Activated naive CD4-positive, alpha-beta T cell treated with anti-CD3 and anti-CD28 coated beads for 36 hours (primary cell): ENCODE measurements at places on chromosomes 13 and 19. TPM values are rescaled to one million over a fixed set of nuclear protein-coding genes. Genes with fewer than 3 reads are reported as not detected.

DNA sequence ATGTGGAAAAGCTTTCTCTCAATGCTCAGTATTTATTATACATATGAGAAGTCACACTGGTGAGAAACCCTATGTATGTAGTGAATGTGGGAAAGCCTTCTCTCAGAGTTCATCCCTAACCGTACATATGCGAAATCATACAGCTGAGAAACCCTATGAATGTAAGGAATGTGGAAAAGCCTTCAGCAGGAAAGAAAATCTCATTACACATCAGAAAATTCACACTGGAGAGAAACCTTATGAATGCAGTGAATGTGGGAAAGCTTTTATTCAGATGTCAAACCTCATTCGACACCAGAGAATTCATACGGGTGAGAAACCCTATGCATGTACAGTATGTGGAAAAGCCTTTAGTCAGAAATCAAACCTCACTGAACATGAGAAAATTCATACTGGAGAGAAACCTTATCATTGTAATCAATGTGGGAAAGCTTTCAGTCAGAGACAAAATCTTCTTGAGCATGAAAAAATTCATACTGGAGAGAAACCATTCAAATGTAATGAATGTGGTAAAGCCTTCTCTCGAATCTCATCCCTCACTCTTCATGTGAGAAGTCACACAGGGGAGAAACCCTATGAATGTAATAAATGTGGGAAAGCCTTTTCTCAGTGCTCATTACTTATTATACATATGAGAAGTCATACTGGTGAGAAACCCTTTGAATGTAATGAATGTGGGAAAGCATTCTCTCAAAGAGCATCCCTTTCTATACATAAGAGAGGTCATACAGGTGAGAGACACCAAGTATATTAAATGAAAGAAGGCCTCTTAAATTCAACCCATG, 34.4 kb downstream of the ZNF568 start:
- no peak overlapping the region for H3K4me3 ChIP-seq
- peaks cover 65% of the 10 kb centered on the region for H3K36me3 ChIP-seq
- no peaks in the 10 kb centered on the region for H3K27me3 ChIP-seq
- no peak for DNase-seq
- no peaks in the 10 kb centered on the region for H3K4me1 ChIP-seq

DNA sequence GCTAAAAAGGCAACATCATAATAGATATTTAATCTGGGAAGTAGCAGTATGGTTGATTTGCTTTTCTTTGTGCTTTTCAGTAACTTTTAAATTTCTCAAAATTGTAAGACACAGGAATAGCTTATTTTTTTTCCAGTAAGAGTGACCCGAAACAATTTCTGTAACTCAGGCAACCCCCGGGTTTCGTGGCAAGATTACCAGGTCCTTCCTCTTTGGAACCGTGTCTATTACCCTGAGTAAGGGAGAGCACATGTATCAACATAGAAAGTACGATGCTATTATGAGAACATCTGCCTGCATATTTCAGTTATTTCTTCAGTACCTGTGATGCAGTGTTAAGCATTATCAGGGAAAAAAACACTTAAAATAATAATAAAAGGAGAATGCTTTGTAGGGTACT, 64.1 kb downstream of the DOCK9 start:
- H3K27me3 ChIP-seq, result no peaks in the 10 kb centered on the region
- no peak overlapping the region for H3K27ac ChIP-seq
- peaks cover 66% of the 10 kb centered on the region for H3K4me1 ChIP-seq
- DNase-seq, result no peak
- H3K36me3 ChIP-seq, result peaks cover 7% of the 10 kb centered on the region
- H3K4me3 ChIP-seq, result no peak overlapping the region

- no peaks in the 10 kb centered on the region for H3K4me1 ChIP-seq
- H3K4me3 ChIP-seq, result no peak overlapping the region
- no peak overlapping the region for H3K27ac ChIP-seq
- H3K36me3 ChIP-seq, result no peaks in the 10 kb centered on the region
- DNase-seq, result no peak
- peaks cover 34% of the 10 kb centered on the region for H3K27me3 ChIP-seq
Observed at GRCh38 chr13:30957258-30957943, 24.9 kb downstream of the TEX26 start.

- no peaks in the 10 kb centered on the region for H3K27me3 ChIP-seq
- H3K4me3 ChIP-seq, result no peak overlapping the region
- no peak for DNase-seq
- no peak overlapping the region for H3K27ac ChIP-seq
- H3K36me3 ChIP-seq, result no peaks in the 10 kb centered on the region
- no peaks in the 10 kb centered on the region for H3K4me1 ChIP-seq
Observed at GRCh38 chr13:79912403-79912802, 428.5 kb downstream of the SPRY2 start.

DNA sequence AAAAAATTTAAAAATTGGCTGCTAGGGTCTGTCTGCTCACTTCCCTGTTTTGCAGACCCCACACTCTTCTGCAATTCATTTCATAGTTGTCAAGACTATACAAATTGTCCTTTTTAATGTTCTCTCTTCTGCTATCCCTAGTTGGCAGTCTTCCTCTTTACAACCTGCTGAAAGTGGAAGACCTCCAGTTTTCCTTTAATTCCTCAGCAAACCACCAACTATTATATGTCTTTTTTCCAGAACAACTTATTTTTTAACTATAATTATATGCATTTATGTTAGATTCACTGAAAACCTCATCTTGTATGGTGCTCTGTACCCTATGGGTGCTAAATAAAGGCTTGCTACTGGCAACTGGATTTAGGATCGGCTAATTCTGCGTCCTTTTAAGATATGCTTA, 1.1 kb upstream of the PHF11 start:
- peaks cover 33% of the 10 kb centered on the region for H3K36me3 ChIP-seq
- H3K4me3 ChIP-seq, result peak overlapping the region; percentile 87
- H3K27ac ChIP-seq, result peak overlapping the region; percentile 96
- peaks cover 37% of the 10 kb centered on the region for H3K4me1 ChIP-seq

F2RL3 gene
- not detected for total RNA-seq

MIA gene
- not detected for total RNA-seq

DNA sequence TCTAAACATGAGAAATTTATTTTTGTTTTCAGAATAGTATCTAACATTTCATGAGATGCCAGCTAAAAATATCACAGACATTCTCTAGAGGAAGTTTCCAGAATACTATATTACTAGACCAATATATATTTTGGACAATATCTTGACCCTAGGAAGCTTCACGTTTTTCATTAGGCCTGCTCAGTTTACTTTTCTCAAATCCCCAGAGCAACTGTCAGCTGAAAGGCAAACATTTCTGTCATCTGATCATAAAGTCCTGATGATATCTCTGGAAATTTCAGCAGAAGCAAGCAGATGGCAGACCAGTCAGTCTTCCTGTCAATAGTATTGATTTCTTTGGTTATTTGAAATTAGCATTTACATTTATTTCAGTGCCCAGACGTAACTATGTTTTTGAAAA, 4.0 kb downstream of the POSTN start:
- H3K4me1 ChIP-seq, result no peaks in the 10 kb centered on the region
- H3K4me3 ChIP-seq, result no peak overlapping the region
- no peak for DNase-seq
- H3K27ac ChIP-seq, result no peak overlapping the region

DDX39A gene
- 219 TPM for total RNA-seq

DNA sequence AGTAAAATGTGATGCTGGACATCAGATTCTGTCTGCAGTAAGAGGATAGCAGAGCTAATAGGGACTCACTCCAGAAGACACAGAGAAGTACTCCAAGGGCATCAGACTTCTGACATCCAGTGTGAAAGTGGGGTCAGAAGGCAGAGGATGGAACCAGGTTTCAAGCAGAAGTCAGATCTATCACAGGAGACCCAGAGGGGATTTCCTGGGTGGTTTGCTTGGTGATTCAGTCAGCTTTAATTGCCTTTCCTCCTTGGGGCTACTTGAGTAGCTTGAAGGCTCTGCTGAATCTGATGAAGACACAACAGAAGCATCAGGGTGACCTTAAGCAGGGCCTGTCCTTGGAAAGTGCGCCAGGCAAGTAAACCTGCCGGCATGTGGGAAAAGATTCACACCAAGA, 300.6 kb downstream of the COG6 start:
- peak; percentile 75 for DNase-seq
- H3K27me3 ChIP-seq, result no peaks in the 10 kb centered on the region
- no peaks in the 10 kb centered on the region for H3K36me3 ChIP-seq
- H3K27ac ChIP-seq, result no peak overlapping the region

GRCh38 chr19:35559281-35559659, 4.2 kb downstream of the ATP4A start:
- H3K36me3 ChIP-seq, result no peaks in the 10 kb centered on the region
- DNase-seq, result no peak
- H3K27ac ChIP-seq, result no peak overlapping the region
- H3K4me1 ChIP-seq, result peaks cover 12% of the 10 kb centered on the region

ZNF628 gene
- total RNA-seq, result 6.0 TPM

DNA sequence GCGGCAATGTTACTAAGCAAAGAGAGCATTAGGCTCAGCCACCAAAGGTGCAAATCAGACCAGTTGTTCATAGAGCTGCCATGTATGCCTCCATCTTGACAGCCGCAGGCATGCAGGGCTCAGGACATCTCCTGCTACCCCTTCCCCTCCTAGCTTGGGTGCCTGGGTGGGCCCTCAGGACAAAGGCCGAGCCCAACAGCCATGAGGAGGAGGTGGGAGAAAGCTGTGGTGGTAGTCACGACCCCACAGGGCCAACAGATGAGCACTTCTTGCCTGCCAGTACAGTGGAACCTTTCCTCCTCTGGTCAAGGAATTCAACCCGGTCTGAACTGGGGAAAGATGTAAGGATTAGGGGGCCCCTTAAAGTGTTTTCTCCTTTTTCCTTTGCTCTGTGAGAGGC, 386.4 kb upstream of the SLITRK6 start:
- no peaks in the 10 kb centered on the region for H3K4me1 ChIP-seq
- no peak for DNase-seq
- H3K36me3 ChIP-seq, result no peaks in the 10 kb centered on the region
- no peak overlapping the region for H3K27ac ChIP-seq
- H3K27me3 ChIP-seq, result no peaks in the 10 kb centered on the region
- no peak overlapping the region for H3K4me3 ChIP-seq

- no peaks in the 10 kb centered on the region for H3K27me3 ChIP-seq
- H3K27ac ChIP-seq, result no peak overlapping the region
- H3K4me3 ChIP-seq, result no peak overlapping the region
Observed at GRCh38 chr13:25923217-25924085, 128.4 kb downstream of the SHISA2 start.

DNA sequence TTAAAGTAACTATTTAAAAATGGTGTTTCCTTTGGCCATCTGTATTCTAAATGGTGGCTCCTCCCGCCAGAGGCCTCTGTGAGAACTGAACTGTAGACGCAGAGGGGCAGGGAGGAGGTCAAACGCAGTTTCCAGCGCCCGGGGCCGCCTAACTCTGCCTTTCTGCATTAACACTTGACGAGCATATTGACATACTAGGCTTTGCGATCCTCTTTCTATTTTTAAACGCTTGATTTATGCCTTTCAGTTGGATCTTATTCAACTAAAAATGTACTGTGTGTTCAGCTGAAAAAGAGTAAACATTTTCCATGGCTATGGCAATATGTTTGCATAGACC, 74.7 kb downstream of the SPACA7 start:
- no peaks in the 10 kb centered on the region for H3K4me1 ChIP-seq
- DNase-seq, result no peak
- no peak overlapping the region for H3K4me3 ChIP-seq
- H3K36me3 ChIP-seq, result no peaks in the 10 kb centered on the region
- peaks cover 4% of the 10 kb centered on the region for H3K27me3 ChIP-seq
- no peak overlapping the region for H3K27ac ChIP-seq

GRCh38 chr13:41520660-41521630, 63.6 kb downstream of the RGCC start:
- H3K27me3 ChIP-seq, result no peaks in the 10 kb centered on the region
- no peaks in the 10 kb centered on the region for H3K36me3 ChIP-seq
- no peak overlapping the region for H3K4me3 ChIP-seq
- H3K4me1 ChIP-seq, result peaks cover 3% of the 10 kb centered on the region

OR4F17 gene
- total RNA-seq, result not detected

DNA sequence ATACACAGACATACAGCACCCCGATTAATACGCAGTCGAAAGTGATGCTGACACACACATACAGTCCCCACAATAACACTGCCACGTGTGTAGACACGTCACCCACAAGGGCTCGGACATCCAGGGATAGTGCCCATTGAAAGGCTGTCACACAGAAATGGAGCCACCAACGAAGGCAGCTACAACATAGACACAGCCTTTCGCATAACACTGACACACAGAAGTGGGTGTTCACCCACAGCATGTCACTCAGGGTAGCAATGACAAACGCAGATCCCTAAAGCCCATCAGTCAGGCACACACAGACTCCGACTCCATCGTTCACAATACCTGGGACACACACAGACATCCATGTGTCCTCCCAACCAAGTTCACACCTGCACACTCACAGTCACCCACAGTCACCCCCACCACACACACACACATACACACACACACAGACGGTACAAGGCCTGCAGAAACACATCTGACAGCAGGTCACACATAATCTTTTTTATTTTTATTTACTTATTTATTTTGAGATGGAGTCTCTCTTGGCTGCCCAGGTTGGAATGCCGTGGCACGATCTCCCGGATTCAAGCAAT, 10.4 kb upstream of the NANOS3 start:
- peak overlapping the region; percentile 62 for H3K4me3 ChIP-seq
- no peak for DNase-seq
- H3K36me3 ChIP-seq, result no peaks in the 10 kb centered on the region
- peaks cover 36% of the 10 kb centered on the region for H3K27me3 ChIP-seq
- H3K27ac ChIP-seq, result no peak overlapping the region
